ENCODE measurements at places on chromosomes 3 and 15. TPM values are rescaled to one million over a fixed set of nuclear protein-coding genes. Genes with fewer than 3 reads are reported as not detected.

GRCh38 chr3:183298701-183299153 is 45.7 kb downstream of the B3GNT5 start:
- DNase-seq, result no peak

DNA sequence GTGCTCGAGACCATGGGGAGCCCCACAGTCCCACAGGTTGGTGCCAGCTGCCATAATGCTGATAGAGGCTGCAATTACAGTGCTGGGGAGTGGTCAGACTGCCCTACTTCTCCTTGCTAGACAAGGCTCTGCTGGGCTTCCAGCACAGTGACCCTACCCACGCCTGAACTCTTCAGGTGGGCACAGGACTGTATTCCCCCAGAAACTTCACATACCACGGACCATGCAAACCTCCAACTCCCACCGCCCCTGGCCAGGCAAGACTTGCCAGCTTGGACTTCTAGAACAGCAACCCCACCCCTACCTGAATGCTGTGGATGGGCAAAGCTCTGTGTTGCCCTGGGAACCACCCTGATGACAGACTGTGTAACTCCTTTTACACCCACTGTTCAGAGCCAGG is 885.3 kb downstream of the SI start:
- no peak for DNase-seq

DNA sequence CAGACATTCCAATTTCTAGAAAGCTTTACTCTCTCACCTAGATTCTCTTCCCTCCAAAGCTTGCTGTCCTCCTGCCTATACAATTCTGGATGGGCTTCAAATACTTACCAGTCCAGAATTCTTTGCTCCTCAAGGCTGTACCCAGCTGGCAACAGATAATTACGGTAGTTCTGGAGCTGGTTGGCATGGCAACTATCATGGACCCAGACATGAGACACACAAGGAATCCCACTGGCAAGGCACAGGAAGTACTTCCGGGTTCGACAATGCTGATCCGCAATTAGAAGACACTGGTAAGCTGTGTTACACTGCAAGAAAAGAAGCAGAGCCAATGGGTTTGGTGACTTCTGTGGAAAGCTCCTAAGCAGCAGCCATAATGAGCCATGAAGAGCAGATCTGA is 37.9 kb downstream of the TUBGCP4 start:
- no peak for DNase-seq

GRCh38 chr15:25504307-25504706 is 65.5 kb upstream of the UBE3A start:
- DNase-seq, result no peak

Gene SAMD7
- not detected for total RNA-seq
